ENCODE measurements at places on chromosomes 6 and 20.

DNA sequence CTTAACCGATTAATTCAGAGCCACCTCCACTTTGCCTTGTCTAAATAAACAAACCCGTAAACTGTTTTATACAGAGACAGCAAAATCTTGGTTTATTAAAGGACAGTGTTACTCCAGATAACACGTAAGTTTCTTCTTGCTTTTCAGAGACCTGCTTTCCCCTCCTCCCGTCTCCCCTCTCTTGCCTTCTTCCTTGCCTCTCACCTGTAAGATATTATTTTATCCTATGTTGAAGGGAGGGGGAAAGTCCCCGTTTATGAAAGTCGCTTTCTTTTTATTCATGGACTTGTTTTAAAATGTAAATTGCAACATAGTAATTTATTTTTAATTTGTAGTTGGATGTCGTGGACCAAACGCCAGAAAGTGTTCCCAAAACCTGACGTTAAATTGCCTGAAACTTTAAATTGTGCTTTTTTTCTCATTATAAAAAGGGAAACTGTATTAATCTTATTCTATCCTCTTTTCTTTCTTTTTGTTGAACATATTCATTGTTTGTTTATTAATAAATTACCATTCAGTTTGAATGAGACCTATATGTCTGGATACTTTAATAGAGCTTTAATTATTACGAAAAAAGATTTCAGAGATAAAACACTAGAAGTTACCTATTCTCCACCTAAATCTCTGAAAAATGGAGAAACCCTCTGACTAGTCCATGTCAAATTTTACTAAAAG lies 2.7 kb downstream of the FOXC1 start:
- no peak for DNase-seq

DNA sequence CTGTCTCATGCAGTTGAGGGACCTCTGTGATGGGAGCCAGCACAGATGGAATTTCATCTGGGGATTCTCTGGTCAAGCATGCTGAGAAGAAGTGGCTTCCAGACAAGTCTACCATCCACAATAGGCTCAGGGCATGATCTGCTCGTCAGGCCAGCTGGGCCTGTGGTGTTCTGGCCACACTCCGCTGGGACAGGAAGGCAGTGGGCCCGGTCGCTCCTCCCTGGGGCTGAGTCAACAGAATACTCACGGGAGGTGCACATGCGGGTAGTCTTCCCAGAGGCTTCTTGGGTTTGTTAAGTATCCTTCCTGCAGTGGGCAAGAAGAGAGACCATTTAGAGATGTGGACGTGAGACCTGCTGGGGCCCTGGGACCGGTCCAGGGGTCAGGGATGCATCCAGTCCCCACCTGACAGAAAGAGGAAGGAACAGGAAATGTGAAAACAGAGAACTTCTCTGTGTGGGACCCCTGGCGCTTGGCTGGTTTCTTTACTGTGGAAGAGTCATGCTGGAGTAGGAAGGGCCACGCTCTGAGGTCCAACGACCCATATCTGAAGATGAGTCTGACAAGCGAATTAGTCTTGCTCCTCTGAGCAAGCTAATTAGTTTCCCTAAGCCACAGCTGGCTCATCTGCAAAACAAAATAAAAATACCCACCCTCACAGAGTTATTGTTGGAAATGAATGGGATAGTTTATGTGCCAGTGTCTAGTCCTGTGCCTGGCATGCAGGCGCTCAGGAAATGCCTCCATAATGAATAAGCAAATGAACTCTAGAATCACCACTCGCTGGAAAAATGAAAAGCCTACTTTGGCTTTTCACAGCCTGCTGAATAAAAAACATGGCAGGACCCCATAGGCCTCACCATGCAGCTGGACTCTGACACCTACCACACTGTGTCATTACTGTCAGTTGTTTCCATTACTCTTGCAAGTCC lies 67.3 kb downstream of the TRAM2 start:
- DNase-seq, result no peak

GRCh38 chr6:44051515-44051914 lies 75.7 kb downstream of the MRPL14 start:
- no peak for DNase-seq

DNA sequence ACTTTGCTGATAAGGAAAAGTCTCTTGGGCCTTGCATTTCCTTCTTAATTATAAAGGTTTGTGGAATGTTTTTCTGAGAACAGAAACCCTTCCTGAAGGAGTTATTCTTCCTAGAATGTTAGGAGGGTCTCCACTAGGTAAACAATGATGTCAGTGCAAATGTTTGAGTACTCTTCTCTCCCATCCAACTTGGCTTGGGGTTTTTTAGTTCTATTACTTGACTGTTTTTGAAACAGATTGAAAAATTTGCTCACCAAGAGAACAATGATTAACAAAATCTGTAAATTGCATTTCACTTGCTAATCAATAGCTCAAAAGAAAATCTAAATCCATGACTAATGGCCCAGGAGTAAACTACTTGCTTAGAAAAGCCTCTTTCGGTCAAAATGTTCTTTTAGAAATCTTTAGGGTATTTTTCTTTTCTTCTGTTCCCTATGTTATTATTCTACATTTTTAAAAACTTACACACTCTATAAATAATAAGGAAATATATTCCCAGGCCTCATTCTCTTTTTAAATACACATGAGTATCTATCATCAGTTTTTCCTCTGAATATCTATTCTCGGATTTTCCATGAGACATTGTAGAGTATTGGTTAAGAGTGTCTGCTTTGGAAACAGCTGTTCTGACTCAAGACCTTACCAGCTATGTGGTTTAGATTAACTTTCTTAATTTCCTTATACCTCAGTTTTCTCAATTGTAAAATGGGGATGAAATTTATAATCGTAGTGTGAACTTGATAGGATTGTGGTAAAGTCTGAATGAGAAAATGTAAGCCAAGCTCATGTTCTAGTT lies 234.2 kb upstream of the CITED2 start:
- DNase-seq, result no peak

GRCh38 chr6:144896289-144896688 lies 611.2 kb downstream of the UTRN start:
- no peak for DNase-seq

DNA sequence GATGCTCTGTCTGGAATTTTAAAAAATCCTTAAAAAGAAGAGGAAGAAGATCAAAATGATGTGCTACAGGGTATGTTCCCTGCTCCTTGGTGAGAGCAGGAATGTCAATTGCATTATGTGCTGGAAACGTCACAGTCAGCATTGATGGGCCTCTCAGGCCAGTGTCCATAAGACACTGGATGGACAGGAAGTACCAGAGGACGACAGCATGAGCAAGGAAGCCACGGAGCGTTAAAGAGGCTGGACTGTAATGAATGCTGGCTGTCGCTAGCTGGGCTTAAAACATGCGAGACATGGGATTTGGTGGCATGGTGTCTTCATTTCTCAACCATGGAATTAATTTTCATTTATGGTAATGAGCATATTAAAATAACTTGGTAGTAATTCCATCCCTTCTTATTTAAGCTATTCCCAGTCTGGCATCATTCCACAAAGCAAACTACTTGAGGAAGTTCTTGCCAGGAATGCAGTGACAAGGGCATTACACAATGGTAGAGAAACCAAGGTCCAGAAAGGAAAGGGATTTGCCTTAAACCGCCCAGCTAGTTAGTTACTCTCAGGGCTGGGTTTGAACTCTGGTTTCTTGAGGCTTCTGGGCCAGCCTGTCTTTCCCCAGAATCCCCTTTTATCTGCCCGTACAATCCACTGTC lies 166.6 kb upstream of the SOX4 start:
- no peak for DNase-seq

GRCh38 chr6:111407686-111408085 lies 75.3 kb downstream of the REV3L start:
- no peak for DNase-seq

- DNase-seq, result no peak
These were observed 1.6 kb downstream of the PXDC1 start for GRCh38 chr6:3749977-3750316.

GRCh38 chr6:39322306-39322850 lies at the start of gene KCNK16:
Gene KCNK16 (minus strand): TSS chr6:39322702. CDS start chr6:39322540, 162 bp downstream.
- no peak for DNase-seq

- no peak for DNase-seq
These were observed 86.1 kb downstream of the SIM1 start for GRCh38 chr6:100378576-100378975.

DNA sequence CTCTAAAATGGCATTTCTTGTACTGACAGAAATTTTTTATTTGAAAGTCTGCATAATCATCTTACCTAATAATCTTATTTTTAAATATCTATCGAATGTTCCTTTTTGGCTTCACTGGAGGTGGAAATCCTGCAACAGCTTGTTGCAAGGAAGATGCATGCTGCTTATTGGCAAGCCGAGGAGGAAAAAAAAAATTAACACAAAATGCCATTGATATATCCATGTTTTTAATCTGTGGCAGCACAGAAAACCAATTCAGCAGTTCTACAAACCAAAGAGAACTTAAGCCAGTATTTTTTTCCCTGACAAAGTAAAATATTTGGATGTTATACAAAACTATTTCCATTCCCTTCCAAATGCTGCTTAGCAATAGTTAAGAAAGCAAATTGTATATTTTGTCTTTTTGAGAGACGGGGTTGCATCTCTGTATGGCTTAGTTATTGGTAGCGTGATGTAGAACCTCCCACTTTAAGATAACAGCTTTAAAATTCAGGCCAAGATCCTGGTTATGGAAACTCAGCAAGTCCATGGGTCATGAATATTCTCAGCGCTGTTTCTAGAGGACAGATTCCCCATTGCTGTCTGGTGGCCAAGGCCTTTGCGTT lies 231.4 kb downstream of the TMEM242 start:
- no peak for DNase-seq

DNA sequence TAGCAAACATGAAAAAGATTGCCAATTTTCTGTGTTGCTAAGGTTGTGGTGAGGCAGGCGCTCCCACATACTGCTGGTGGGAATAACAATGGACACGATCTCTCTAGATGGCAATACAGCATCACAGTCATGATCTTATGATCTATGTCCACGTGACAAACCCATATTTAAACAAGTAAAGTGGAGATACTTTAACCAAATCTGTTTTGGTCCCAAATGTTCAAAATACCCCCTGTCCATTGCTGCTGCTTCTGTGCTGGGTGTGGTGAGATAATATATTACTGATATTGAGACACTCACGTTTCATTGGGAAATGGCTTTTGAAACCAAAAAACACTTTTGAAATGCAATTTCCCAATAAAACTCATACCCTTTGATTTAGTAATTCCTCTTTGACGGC lies 23.0 kb downstream of the SIRPD start:
- DNase-seq, result peak; percentile 74

- DNase-seq, result no peak
These were observed 100.9 kb upstream of the FOXP4 start for GRCh38 chr6:41445261-41445660.

- DNase-seq, result peak; percentile 56
These were observed 435 bp downstream of the DLK2 start for GRCh38 chr6:43454696-43455530.

- DNase-seq, result no peak
These were observed 42.2 kb upstream of the ZFAND3 start for GRCh38 chr6:37777272-37777834.

GRCh38 chr6:128414943-128415342 lies 105.5 kb downstream of the PTPRK start:
- DNase-seq, result no peak

- DNase-seq, result peak; percentile 21
These were observed 68.5 kb downstream of the BANF2 start for GRCh38 chr20:17768271-17768670.

- DNase-seq, result no peak
These were observed 1.9 kb upstream of the GID8 start for GRCh38 chr20:62935968-62936585.
